ENCODE measurements at places on chromosomes 2 and 18. TPM values are rescaled to one million over a fixed set of nuclear protein-coding genes. Genes with fewer than 3 reads are reported as not detected.

- DNase-seq: no peak
Measured at GRCh38 chr18:11522992-11523391, 86.4 kb upstream of the SLC35G4 start.

GRCh38 chr18:32343634-32344033, 127.0 kb downstream of the GAREM1 start:
- no peak for DNase-seq

DNA sequence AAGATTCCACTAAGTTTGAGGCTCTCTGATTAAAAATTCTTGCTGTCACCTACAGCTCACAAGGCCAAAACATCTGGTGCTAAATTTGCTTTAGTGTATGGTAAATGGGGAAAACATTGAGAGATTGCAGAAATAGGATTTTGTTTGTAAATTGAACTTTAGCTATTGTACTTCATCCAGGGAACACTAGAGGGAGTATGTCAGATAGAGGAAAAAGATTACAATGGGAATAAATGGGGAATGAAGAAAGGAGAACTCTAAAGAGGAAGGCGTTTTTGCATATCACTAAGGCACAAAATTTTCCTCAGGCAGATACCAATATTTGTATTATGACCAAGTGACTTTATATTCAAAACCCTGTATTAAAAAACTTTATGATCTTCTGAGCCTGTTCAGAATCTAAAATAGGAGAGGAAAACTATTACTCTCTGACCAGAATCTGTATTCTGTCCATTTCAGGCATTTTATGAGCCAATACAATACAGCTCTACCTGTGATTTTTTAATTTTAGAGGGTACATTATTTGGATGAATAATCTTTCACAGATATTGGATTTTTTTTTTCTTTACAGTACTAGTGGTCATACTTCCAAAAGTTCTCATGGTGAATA, 52.3 kb upstream of the ITGB6 start:
- no peak for DNase-seq

- DNase-seq: no peak
Measured at GRCh38 chr18:77133835-77134496, 1.4 kb upstream of the MBP start.

DNA sequence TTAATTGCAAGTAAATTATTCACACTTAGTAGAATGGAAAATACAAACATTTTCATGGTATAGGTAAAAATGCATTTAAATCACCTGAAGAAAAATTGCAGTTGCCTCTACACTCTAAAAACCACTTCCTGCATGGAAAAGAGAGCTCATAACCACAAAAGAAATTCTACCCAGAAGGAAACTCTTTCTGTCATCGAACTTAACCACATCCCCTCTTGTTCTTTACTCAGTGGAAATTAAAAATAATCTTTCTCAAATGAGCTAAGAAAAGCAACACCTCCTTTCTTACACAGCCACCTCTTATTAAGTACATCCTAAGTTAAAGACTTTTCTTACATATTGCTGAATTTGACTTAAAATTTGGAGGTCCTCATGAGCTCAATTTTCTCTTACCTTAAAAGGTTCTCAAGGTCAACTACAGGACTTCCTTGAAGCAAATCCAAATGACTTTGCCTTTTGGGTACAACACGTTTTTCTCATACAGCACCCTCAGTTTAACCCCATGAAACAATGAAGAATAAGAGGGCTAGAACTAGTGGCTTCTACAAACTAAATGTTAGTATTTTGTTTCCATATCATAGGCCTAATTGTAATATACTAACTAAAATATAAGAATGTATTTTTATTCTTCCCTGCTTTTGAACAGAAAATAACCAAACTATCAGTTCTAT, 109.1 kb upstream of the CRIM1 start:
- DNase-seq: no peak

GRCh38 chr2:99278793-99279291, 22.2 kb downstream of the LYG1 start:
- DNase-seq: no peak

DNA sequence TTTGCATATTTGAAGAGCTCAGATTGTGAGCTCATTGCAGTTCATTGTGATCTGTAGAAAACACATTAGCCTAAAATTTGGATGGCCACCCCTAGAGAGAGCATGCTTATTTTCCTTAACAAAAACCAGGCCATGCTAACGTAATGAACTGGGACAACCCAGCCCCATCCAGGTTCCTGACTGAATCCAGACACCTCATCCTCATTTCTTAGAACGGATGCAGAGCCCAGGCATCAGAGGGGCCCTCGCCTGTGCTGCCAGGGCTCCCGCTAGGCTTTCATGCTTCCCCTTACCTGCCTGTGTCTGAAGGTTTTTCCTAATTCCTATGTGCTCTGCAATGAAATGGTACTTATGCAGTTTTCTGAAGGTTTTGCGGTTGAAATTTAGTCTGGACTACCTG, 171.1 kb downstream of the CCDC102B start:
- no peak for DNase-seq

- peak; percentile 28 for DNase-seq
Measured at GRCh38 chr2:232687382-232688160, 9.6 kb upstream of the GIGYF2 start.

DNA sequence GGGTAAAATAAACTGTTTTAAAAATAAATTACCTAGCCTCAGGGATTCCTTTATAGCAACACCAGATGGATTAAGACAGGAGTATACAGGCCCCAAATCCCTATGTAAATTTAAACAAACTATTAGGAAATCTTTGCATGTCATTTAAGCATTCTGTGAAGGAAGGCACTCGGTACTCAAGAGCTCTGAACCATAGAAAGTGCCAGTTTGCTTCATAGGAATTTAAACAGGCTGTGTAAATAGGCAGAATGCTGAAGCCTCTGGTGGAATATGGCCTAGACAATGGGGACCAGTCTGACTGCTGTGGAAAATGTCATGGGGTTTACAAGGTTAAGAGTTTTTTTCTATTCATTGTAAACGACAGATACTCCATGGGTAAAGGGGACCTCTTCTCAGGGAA, 377.4 kb downstream of the DLGAP1 start:
- no peak for DNase-seq

GRCh38 chr2:45591073-45591472, 20.0 kb downstream of the SRBD1 start:
- DNase-seq: no peak

- no peak for DNase-seq
Measured at GRCh38 chr2:11237122-11237521, 81.9 kb downstream of the SLC66A3 start.

DNA sequence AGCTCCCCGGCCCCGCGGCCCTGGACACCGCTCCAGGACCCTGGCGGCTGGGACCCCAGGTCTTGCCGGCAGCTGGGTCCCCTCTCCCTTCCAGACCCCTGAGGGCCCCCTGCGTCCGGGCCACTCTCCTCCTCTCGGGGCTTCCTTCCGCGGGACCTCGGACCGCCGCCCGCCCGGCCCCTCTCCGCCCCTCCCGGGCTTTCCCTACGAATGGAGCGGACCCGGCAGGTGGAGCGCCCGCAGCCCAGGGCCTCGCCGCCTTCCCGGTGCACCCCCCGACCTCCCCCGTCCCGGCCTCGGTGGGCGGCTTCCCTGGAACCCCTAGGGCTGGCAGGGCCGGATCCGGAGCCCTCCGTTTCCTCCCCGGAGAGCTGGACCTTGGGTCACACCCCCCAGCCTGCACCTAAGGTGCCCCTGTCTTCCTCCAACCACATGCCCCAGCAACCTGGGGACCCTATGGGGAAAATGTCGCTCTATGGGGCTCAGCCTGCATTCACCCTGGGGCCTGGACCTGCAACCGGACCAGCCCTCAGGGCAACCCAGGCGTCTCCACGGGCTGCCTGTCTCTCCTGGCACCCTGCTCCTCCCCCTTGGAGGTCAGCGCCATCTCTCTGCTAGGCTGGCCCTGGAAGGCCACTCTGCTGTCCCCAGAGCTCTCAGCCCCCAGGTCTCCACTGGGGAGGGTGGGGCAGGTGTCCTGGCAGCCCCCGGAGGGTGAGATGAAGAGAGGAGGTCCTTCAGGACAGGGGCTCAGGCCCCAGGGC, 730 bp downstream of the B3GNT7 start:
- DNase-seq: no peak

DNA sequence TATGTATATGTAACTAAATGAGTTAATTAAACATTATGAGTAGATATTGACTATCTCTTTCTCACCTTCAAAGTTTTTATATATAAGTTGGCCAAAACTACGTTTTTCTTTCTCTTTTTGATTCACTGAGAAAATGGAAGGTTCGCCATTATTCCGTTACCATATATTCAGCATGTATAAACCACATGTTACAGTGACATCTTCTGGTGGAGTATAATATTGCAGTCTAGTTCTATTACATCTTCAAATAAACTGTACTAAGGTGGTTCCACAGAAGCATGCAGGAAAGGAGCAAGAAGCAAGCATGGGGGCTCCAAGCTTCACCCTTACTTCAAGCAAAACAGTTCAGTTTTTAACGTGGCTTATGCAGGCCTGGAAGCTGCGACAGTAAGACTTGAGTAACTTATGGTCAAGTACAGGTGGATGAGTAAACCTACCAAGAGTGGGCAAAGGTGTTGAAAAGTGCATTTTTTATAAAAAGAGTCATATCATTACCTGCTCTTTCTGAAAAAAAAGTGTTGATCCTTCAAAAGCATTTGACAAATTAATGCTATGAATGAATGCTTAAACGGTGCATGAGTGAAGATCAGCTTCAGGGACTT, 129.8 kb upstream of the RAB6C start:
- no peak for DNase-seq

GRCh38 chr2:66448136-66448991, 13.4 kb downstream of the MEIS1 start:
- DNase-seq: no peak

DNA sequence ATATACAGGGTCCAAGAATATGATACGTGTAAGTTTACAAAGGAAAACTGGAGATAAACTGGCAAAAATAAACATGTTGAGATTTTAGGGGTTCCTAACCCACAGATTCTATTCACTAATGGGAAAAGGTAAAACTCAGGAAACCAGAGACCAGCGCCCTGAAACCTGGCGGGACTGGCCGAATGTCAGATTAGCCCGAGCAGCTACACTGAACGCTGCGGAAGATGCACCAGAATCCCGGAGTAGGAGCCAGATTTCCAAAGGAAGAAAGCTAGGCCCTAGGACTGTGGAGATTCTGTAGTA, 679 bp upstream of the WDR75 start:
- peak; percentile 66 for DNase-seq

DNA sequence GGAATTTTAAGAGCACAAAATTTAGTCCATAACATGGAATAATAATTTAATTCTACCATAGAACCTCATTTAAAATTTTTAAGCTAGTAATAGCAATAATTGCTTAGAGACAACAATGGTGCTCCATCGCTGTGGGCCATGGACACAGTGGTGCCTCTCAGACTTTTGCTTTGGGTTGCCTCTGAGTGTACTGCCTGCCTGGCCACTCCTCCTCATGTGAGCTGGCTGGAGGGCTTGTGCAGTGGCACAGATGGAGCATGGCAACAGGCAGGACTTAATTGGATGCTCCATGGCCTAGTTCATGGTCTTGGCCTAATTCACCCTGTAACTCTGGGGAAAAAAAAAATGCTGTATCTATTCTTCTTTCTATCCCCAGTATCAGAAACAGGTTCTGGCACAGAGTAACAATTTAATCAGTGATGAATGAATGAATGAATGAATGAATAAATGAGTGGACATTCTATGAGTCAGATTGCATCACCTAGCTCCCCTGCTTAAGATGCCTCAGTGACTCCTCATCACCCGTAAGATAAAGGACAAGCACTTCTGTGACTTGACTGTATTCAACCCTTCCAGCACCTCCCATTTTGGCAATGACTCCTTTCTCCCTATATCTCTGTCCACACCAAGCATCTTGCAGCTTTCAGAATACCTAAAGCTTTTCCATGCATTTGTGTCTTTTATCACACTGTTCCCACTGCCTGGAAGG, 211.8 kb upstream of the SLC14A2 start:
- DNase-seq: no peak

- no peak for DNase-seq
Measured at GRCh38 chr2:124241-124880, 78.1 kb upstream of the FAM110C start.

GRCh38 chr2:188609321-188610049, 317.8 kb downstream of the GULP1 start:
- no peak for DNase-seq

GRCh38 chr2:229852565-229852964, 69.2 kb downstream of the TRIP12 start:
- no peak for DNase-seq

GRCh38 chr2:134370655-134371445, 117.0 kb downstream of the MGAT5 start:
- no peak for DNase-seq

DNA sequence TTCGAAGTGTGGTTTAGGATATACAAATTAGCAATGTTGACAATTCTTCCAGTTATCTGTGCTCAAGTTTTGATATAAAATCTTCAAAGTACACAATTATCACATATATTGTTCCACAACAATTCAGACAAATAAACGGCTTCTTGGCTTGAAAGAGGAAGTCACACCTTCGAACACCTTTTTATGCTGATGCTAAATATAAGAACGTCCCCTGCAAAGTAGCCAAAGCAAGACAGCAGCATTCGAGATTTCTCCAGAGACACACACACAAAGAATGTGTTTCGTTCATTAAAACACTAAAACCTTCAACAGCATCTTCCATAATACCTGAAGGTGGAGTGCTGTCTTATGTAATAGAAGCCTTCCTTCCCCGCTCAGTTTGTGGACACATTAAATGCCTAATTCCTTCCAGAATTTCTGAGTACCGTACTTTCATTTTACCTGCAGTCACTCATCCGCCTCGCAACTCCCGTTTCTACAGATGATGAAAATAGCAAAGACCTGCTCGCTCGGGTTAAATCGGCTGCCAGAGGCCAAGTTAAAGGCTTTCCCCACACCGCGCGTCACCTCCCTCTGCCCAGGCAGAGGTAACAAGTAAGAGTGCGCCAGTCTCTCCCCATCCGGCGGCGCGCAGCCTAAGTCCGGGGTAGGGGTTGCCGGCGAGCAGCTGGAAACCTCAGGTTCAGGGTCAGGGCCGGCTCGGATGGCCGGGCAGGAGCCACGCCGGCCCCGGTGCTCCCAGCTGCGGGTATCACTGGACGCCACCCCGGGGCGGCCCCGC, 847 bp downstream of the SERPINE2 start:
- no peak for DNase-seq

DNA sequence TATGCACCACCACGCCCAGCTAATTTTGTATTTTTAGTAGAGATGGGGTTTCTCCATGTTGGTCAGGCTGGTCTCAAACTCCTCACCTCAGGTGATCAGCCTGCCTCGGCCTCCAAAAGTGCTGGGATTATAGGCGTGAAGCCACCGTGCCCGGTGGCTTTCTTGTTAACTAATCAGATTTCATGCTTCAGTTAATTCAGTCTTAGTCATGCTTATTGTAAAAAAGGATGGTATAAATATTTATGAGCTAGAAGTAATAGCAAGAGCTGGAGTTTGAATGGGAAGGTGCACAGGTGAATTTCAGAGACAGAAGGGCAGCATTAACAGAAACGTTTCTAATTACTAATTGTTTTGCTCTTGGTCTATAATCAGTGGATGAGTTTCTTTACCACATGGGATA, 10.3 kb downstream of the GEMIN6 start:
- no peak for DNase-seq

Gene CREG2
- total RNA-seq: 0.17 TPM

Gene ARPC2
- total RNA-seq: 271 TPM

Gene TCF4
- total RNA-seq: 98.3 TPM

Gene ACTG2
- total RNA-seq: 14.6 TPM

Gene TMEM163
- 0.72 TPM for total RNA-seq

Gene KCNG2
- total RNA-seq: not detected

Gene THUMPD2
- 9.7 TPM for total RNA-seq

Gene MYO5B
- 40.7 TPM for total RNA-seq

Gene FBXO15
- total RNA-seq: not detected
